ENCODE measurements at places on chromosomes 3 and 15.

DNA sequence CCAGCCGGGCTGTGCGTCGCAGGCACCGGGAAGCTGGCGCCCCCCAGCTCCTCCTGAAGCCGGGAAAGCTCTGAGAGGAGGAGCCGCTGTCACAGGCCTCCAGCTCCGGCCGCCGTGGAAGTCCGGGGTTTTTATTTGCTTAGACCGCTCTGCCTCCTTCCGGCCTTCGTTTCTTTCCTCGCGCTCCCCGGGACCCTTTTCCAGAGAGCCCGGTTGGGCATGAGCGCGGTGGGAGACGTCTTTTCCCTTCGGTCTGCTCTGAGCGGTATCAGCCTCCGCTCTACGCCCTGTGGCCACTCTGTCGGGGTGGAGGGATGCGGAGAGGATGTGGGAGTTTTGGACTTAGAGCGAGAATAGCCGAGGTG, 559 bp downstream of the SENP5 start:
- DNase-seq = peak; percentile 3

- no peak for DNase-seq
Observed at GRCh38 chr15:54594115-54594514, 602.6 kb downstream of the RSL24D1 start.

- DNase-seq = no peak
Observed at GRCh38 chr3:97848779-97849178, 27.0 kb downstream of the CRYBG3 start.

- no peak for DNase-seq
Observed at GRCh38 chr3:158111861-158112260, 2.0 kb downstream of the RSRC1 start.

DNA sequence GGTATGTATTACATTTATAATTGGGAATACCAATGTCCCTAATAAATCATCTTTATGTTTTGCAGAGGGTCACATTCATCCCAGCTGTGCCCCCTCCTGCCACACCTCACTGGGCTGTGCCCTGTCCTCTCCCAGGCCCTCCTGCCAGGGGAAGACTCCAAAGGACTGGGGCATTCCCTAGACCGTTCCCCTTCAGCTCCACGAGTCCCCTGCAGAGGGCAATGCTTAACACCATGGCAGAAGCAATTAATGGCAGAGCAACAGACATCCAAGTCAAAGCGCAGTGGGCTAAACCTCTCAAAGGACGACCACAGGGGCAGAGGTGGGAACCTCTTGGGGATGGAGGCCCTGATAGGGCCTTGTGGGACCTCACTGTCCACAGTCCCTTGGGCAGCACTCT, 71.3 kb upstream of the SEC13 start:
- no peak for DNase-seq

GRCh38 chr15:95830281-95830680, 500.2 kb upstream of the NR2F2 start:
- DNase-seq = no peak

DNA sequence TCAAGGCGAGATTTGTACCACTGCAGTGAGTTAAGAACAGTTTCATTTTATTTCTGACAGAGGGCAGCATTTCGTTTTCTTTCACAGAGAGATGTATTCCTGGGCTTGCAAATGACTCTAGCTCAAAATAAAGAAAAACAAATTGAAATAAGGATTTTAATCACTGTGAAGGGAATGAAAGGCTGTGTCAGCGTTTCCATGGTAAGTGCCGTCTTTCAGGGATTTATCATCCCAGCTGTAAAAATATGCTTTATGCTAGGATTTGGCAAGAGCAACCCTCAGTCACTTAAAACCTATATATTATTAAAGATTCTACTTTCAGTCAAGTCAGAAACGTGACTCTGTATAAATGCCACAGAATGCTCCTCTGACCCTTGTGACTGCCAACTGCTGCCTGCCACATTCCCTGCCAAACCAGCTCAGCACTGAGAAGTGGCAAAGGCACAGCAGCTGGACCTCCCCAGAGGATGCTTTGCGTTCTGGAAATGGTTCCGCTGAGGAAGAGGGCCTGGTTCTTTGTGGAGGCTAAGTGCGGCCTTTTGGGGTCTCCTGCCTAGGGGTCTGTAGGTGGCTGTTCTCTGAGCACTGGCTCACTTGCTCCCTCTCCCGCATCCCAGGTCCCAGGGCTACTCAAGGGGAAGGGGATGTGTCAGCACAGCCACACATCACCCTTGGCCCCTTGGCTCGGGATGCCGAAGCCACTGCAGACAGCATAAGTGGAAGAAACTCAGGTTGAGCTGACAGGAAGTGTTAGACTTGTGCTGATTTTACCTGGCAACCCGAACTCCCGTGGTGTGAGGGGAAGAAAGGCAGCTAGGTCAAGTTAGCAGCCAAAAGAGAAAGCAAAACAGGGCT, 56.6 kb upstream of the POMGNT2 start:
- DNase-seq = peak; percentile 13

- no peak for DNase-seq
Observed at GRCh38 chr3:177812492-177812891, 615.2 kb upstream of the TBL1XR1 start.

- DNase-seq = no peak
Observed at GRCh38 chr15:41795996-41796856, 21.9 kb downstream of the MAPKBP1 start.

- DNase-seq = no peak
Observed at GRCh38 chr3:23926736-23927135, 9.8 kb downstream of the RPL15 start.

- DNase-seq = no peak
Observed at GRCh38 chr15:92247649-92248242, 145.9 kb upstream of the ST8SIA2 start.

GRCh38 chr3:16427103-16427965, 86.2 kb downstream of the RFTN1 start:
- DNase-seq = no peak

- DNase-seq = no peak
Observed at GRCh38 chr3:32246079-32246675, 7.7 kb downstream of the CMTM8 start.
